ENCODE measurements at places on chromosomes 12 and 14.

DNA sequence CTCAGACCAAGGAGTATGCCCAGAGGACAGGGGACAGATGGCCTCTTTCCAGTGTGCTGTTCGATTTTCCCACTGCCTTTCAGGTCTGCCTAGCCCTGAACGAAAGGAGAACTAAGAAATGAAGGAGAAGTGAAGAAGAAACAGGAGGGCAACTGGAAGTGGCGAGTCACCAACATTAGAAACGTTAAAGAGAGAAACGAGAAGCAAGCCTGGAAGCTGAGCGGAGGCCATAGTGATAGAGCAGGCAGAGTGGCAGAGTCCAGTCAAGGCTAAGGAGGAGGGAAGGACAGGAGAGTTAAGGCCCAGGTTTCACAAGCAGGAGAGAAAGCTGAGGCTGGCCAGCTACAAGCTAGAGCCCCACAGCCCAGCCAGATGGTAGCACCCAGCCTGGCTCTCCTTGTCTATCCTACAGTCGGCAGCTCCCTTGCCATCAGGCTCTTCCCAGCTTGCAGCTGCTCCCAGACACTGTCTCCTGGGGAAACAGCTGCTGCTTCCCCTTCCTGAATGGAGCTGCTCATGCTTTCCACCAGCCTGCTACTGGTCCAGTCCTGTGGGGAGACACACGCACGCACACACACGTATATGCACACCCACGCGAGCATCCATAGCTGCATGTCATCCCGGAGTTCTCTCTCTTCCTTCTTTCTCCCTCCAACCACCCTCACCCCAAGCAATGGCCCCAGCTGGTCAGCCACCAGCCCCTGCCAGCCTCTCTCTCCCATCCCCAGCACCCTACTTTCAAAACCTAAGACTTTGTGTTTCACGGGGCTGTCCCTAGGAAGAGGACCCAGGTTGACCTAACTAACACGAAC lies 139.7 kb upstream of the CCND2 start:
- DNase-seq: no peak

- DNase-seq: no peak
These were observed 6.6 kb upstream of the CFAP73 start for GRCh38 chr12:113142886-113143332.

GRCh38 chr14:83624541-83624940 lies 1905.4 kb upstream of the FLRT2 start:
- DNase-seq: no peak

DNA sequence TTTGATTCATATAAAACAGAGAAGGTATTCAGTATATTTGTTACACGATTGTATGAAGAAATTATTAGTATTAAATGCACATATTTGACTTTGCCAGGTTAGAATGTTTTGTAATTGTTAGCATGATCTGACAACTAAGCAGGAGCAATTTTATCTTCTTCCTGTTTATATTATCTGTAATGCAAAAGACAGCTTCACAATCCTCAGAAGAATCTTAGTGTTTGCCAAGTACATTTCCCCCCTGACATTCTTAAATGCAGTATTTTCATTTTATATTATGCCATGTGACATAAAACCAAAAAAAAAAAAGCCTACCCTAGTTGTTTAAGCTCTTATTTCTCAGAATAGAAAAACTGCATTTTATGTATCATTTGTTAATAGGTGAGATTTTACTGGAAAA lies 469.4 kb downstream of the FOXG1 start:
- no peak for DNase-seq

DNA sequence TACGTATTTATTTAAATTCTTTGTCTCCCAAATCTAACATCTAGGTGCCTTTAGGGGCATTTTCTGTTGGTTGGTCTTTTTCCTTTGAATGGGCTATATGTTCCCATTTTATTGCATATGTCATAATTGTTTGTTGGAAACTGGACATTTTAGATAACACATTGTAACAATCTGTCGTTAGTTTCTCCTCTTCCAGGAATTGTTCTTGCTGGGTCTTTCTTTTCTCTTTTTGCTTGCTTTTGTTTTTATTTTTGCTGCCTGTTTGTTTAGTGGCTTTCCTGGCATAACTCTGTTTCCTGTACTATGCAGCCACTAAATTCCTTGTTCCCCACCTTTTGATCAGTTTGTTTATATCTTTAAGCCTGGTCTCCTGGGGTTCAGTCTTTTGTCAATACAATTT lies 244.3 kb upstream of the RTL1 start:
- no peak for DNase-seq

DNA sequence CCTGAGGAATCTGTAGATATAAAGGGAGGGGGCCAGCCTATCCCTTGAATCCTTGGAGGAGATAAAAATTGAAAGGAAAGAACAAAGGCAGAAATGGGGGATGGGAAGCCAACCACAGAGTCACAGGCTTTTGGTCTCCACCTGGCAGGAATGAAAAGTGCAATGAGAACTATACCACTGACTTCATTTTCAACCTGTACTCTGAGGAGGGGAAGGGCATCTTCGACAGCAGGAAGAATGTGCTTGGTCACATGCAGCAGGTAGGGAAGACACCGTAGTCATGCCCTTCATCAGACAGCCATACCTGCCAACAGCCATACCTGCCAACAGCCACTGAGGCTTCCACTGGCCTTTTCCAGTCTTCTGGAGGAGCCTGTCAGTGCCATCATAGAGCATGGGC lies 13.4 kb downstream of the ASB8 start:
- no peak for DNase-seq

DNA sequence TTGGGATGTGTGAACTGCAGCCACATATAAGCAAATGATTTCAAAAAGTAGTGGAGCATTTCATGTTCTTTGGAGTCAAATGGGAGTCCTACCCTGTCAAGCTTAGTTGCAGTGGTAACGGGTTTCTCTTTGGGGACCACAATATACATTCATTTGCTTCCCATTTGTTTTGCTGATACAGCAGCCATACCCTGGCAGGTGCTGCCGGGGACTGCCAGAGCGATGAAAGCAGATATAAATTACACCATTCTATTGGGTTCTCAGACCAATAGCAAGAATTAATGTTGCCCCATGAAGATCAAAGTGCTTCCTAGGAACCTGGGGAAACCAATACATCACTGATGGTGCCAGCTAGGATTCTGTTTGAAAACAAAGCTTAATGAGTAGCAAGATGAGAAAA lies 1621.5 kb upstream of the FLRT2 start:
- no peak for DNase-seq

GRCh38 chr14:64684091-64684490 lies 20.1 kb upstream of the PLEKHG3 start:
- DNase-seq: no peak

- DNase-seq: no peak
These were observed 321.6 kb downstream of the ZFP36L1 start for GRCh38 chr14:68471029-68471963.

- DNase-seq: no peak
These were observed 119.6 kb downstream of the LRRIQ1 start for GRCh38 chr12:85155791-85156190.

DNA sequence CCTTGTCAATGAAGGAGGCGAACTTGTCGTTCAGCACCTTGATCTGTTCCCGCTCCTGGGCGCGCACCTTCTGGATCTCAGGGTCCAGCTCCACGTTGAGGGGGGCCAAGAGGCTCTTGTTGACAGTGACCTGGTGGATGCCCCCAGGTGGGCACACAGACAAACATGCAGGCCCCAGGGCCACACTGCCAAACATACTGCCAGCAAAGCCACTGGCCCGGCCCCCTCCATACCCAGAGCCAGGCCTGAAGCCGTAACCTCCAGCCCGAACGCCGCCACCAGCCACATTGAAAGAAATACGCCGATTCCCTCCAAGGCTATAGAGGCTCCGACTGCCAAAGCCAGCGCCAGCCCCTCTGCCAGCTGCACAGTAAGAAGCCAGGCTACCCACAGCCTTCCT lies 337 bp downstream of the KRT74 start:
- no peak for DNase-seq

GRCh38 chr12:1443421-1444141 lies 150.8 kb downstream of the FBXL14 start:
- DNase-seq: no peak

GRCh38 chr12:67661311-67662021 lies 12.9 kb downstream of the DYRK2 start:
- DNase-seq: no peak

- DNase-seq: no peak
These were observed 87.6 kb upstream of the PRB2 start for GRCh38 chr12:11482955-11483354.

GRCh38 chr14:34867199-34867598 lies 8.0 kb downstream of the BAZ1A start:
- no peak for DNase-seq

DNA sequence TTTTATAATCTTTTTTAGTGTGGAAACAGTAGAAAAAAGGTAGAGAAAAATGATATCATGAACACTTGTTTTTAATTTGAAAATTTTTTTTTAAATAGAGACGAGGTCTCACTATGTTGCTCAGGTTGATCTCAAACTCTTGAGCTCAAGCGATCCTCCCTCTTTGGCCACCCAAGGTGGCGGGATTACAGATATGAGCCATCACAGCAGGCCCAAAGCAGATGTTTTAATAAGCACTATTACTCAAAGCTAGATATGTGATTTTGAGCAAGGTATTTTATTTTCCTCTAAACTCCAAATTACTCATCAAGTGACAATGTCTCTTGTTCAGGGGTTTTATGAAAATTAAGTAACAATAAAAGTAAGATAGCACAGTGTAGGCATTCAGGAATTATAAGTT lies 10.7 kb upstream of the WDR89 start:
- DNase-seq: no peak

DNA sequence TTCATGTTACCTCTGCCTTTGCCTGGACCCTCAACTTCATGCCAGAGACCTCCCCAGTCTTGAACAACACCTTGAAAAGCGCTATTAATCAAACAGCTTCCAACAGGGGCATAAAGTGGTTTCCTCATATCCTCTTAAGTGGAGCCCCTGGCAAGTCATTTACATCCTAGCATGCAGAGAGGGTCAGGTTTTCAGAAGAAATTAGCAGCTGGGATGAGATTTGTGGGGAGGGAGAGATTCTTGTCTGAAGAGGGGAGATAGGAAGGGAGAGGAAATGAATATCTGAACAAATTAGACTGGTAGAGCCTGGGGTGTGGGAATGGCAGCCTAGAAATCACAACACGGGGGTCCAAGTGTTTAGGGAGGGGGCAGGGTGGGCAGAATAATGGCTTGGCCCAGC lies 45.6 kb downstream of the CALM1 start:
- DNase-seq: no peak

DNA sequence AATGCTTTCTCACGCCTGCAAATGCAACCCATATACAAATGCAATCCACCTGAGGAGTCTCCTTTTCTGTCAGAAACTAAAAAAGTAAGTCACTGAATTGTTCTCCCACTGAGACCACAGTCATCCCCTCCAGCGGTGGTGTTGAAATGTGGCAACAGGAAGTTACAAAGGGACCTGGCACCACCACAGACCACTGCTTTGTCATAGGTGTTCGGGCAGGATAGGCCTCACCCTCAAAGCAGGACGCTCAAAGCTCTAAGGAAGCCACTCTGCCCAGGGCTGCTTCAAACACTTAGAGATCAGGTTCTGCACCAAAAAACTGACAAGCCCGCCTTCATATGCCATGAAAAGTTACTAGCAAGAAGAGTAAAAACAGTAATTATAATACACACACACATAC lies 11.3 kb downstream of the PHLDA1 start:
- peak; percentile 24 for DNase-seq

DNA sequence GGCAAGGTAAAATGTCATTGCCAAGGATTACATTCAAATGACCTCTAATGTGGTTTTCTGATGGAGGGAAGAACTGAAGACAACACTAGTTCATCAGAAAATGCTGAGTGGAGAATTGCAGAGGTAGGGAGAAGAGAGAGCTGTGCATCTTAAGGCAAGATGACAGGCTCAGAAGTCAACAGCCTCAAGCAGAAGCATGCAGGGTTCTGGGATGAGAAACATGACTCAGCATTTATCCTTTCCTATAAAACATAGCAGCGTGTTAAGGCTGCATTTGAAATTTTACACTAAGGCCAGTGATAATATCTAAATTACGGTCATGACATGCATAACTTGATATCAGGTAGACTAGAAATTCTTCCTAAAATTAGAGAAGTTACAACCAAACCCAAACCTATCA lies 53.7 kb upstream of the DYRK2 start:
- no peak for DNase-seq

DNA sequence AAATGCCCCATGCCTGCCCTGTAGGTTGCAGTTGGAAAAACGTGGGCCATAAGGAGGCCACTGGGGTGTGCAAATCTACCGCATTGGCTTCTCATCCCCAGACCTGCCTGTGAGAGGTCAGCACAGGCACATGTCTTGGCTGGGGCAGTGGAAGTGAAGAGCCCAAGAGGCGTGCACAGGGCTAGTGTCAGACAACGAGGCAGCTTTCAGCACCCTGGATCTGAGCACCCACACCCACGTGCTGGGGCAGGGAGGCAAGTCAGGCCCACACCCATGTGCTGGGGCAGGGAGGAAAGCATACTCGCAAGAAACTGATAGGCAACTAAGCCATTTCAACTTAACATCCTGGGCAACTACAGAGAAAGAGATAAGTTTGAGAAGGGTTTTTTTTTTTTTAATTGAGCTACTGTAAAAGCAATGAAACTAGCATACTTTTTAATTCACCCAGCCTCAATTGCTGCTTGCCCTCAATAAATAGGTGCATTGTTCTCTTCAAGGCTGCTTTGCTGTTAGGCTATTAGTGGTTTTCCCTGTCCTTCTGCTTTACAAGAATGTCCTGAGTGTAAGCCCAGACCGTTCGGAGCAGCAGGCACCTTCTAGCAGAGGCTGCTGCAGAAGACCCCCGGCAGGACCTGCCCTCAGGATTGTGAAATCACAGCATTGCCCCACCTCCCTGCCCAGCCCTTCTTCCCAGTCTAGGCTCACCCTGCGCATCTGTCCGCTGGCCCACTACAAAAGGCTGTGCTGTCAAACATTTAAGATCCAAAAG lies 355.3 kb upstream of the FKBP4 start:
- no peak for DNase-seq

GRCh38 chr12:132257955-132258490 lies 71.4 kb downstream of the GALNT9 start:
- no peak for DNase-seq

GRCh38 chr14:105498430-105499255 lies 7.6 kb downstream of the TEDC1 start:
- no peak for DNase-seq

DNA sequence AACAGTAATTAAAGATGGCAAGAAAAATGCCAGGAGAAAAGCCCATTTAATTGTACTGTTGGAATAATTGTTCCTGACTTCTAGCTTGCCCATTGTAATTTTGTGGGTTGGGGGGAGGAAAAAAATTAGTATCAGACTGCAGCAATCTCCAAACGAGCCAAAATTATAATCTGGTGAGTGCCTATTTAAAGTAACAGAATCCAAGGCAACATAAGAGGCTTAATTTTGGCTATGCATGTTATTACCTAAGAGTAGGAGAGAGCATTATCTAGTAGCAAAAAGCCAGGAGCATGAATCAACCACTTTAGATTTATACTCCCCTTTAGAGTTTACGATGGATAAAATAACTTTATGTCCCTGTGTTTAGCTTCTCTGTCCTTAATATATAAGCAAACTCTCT lies 14.6 kb upstream of the DENND5B start:
- DNase-seq: no peak
